ENCODE measurements at places on chromosomes 7 and 10.

DNA sequence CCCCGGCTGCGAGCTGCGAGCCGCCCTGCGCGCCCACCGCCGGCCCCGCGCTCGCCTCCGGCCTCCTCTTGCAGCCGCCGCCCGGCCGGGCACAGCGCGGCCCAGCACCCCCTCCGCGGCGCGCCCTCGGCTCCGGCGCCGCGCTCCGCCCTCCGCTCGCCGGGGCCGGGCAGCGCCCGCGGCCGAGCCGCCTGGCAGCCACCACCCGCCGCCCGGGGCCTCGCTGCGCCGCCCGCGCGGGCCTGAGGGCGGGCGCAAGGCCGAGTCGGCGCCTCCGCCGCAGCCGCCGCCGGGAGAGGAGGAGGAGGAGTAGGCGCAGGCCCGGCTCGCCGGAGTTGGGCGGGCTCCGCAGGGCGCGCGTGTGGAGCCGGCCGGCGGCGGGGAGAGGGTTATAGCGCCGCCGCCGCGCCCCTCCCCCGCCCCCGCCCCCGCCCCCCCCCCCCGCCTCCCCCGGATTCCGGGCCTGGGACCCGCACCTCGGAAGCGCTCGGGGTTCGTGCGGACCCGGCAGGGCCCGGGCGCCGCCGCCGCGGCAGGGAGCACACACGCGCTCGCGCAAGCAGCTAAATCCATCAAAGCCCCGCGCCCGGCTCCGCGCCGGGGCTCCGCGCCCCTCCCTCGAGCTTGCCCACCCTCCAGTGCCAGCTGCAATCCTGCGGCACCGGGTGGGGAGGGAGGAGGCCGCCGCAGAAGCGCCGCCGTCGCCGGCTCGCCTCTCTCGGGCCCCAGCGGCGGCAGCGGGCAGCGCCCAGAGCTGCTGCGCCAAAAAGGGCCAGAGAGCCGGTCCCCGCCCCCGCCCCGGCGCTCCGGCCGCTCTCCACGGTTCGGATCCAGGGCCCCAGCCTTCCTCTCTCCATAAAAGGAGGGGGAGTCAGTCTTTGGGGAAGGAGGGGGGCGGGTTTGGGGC is at the start of gene PDGFA:
Gene PDGFA, minus strand, starts transcription at position 363 of the 907 bp plus-strand sequence. CDS start 845 bp downstream, outside the sequence.
- DNase-seq, result no peak

- no peak for DNase-seq
Observed at GRCh38 chr10:95864906-95865813, 42.6 kb upstream of the CC2D2B start.

DNA sequence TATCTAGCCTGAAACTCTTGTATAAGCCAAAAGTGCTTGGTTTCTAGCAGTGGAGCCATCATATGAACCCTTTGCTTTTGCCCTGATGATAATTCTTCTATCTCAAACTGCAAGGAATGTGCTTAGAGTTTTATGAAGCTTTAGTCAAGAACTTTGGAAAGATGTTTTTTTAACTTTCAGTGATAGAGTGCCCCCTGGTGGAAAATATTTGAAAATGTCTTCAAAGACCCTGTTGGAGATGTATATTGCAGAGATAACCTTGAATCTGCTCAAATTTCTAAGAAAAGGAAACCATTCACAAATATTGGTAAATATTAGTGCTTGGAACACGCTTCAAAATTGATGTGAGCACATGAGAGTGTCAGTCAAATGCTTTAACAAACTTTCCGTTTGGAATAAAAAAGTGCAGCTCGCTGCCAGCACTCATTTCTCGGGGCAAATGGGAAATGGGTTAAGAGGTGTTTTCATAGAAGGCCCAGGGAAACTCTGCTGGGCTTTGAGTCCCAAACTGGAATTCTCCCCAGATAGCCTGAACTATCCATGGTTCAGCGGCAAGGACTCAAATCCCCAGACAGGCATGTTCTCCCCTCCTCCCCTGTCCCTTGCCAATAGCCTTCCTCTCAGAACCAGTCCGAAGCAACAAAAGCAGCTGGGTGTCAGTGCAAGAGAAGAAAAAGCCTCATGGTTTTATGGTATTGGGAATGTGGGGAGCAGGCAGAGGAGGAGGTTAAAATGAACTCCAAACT is 129.3 kb downstream of the MYOF start:
- no peak for DNase-seq

DNA sequence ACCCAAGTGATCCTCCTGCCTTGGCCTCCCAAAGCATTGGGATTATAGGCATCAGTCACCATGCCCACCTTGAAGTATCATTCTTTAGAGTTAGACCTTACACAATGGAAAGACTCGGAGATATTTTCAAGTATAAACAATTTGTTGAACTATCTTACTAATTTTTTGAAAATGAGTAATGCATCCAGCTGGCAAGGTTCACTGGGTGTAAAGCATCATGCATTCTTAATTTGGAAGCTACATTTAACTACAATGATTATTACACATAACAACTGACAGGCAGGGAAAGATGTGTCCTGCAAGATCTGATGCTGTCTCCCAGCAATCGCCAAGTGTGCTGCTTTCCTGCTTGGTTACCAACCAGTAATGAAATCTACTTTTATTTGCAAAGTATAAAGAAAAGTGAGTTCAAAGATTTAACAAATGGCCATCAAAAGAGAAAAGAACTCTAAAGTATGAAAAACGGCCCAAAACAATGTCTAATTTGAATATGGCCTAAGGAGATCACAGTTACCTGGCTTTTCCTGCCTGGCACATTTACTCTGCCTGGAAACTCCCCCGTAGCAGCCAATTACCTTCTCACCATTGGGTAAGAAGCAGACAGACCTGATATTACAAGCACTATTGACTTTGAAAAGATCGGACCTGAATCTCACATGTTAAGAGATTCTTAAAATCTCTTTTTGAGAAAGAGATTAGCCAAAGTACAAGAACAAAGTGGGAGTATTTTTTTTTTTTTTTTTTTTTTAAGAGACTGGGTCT is 59.3 kb upstream of the NMT2 start:
- DNase-seq, result no peak

DNA sequence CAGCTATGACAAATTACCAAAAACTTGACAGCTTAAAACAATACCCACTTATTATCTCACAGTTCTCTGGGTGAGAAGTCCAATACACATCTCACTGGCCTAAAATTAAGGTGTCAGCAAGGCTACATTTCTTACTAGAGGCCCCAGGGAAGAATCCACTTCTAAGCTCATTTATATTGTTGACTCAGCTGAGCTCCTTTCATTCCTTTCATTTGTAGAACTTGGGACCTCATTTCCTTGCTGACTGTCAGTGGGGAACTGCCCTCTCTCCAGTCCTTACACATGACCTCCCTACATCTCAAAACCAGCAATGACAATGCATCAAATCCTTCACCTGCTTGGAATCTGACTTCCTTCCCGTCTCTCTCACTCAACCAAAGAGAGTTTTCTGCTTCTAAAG is 240.3 kb downstream of the IPMK start:
- no peak for DNase-seq

DNA sequence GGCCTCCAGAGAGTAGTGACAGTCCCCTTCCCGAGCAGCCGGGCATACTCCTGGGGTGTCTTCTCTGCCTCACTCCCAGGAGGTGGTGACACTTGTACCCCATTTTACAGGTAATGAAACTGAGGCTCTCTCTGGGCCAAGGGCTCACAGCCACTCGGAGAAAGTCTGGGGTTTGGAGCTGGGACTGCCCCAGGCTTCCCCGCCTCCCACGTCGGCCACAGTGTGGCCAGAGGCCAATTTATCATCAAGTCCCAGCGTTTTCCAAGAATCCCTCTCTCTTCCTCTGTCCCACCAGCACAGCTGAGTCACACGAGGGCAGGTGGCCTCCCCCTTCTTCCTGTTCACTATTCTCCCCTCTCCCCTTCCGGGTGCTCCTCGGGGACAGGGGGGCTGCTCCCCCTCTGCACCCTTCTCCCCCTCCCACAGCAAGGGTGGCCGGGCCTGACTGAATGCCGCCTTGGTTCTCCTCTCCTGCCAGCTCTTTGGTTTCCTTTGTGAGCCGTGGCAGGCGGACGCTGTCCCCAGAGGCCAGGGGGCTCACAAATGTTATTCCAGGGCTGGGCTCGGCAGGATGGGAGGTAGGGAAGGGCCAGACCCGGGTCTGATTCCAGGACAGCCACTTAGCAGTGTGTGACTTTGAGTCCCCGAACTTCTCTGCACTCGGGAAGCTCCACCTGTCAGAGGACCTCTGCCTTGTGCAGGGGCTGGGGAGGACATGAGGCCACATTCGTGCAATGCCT is 17.7 kb downstream of the CLIP2 start:
- DNase-seq, result no peak

DNA sequence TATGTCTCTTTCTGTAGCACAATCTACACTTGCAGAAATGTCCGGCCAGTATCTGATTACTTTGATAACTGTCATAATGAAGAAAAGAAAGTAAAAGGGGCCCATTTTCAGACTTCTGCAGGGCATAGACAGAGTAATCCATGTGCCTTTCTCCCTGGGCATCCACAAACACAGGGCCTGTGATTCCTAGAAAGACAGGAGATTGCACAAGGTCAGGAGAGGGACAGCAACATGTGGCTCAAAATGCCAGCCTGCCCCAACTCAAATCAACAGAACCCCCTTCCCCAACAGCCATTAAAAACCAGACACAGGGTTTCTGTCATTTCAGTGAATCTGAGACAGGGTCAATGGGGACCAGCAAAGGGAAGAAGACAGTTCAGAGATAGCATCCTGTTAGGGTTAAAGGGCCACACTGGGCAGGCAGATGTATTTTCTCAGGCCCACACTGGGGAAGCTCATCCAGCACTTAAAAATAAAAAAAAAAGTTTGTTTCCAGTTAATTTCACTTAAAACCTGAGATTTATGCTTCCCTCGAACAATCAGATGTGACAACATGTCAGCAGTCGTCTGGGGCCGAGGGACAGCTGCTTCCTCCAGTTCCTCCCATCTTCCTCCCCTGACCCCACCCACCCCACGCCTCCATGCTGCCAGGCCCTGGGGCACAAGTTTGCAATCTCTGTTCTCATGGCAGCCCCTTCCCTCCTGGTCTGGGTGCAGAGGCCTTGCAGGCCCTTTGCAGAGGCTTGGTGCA is 30.7 kb upstream of the ACSL5 start:
- DNase-seq, result no peak

DNA sequence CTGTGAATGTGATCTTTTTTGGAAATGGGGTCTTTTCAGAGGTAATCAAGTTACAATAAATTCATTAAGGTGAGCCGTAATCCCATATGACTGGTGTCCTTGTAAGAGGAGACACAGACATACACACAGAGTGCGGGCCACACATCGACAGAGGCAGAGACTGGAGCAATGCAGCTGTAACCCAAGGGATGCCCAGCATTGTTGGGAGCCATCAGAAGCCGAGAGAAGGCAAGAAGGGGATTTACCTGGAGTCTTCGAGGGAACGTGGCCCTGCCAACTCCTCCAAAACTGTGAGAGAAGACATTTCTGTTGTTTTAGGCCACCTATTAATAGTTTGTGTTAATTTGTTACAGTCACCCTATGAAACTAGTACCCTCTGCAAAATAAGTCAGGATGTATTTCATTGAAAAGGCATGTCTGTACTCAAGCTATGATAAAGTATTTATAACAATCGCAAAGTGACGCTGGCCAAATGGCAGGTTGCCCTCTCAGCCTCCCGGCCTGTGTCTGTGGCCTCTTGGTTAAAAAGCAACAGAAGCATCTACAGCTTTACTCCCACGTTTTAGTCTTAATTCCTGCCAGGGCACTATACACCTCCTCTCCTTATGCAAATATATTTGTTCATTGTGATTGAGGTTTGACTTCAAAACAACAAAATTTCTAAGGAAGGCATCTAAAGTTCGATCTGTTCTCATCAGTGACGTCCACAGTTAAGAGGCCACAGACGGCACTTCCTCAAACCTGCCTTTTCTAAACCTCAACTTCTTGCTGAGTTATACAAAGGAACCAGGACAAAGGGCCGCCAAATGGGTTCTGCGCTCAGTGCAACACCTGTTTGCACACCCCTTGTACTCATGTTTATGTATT is 46.8 kb downstream of the HIPK2 start:
- DNase-seq, result no peak

Data from RWPE2 (cell line).